ENCODE measurements at places on chromosomes 7 and 10.
A peak's percentile ranks its signal among the peaks of the same experiment; 100 is the strongest.

DNA sequence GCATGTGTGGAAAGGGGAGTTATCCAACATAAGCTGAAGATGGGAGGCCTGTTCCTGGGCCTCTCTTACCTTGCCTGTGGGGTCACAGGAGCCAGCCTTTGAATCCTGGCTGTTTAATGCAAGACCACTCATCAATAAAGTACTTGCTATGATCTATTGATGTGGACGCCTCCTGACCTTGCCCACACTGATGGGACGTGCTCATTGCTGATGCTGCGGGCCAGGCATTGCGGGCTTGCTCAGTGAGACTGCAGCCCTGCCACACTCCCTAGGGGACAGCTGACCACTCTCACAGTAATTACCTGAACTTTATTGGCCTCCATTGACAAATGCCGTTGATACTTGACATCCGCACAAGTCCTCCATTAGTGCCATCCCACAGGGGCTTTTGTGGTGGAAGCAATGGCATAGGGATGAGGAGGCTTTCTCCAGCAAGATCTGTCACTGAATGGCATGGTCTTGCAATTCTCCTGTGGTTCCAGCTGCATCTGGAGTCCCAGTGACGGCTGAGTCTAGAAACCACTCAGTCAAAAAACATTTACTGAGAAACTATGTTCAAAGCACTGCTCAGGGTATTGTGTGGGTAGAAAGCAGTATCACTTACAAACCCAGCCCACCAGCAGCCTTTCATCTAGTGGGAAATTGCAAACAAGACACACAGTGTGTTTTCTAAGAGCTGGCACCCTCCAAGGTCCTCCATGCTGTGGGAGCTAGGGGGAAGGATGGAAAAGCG lies 135.1 kb upstream of the YAE1 start:
- no peak for DNase-seq

DNA sequence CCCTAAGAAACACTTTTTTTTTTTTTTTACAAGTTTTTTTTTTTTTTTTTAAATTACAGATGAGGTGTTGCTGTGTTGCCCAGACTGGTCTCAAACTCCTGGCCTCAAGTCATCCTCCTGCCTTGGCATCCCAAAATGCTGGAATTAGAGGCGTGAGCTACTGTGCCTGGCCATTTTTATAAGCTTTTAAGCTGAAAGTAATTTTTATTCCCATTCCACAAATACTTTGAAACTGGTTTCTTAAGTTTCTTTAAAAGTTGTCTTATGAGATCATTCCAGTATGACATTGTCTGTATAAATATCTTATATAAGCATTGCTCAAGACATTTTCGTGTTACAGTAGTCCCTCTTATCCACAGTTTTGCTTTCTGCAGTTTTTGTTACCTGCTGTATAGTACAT lies 61.4 kb upstream of the CYP26C1 start:
- DNase-seq: no peak

DNA sequence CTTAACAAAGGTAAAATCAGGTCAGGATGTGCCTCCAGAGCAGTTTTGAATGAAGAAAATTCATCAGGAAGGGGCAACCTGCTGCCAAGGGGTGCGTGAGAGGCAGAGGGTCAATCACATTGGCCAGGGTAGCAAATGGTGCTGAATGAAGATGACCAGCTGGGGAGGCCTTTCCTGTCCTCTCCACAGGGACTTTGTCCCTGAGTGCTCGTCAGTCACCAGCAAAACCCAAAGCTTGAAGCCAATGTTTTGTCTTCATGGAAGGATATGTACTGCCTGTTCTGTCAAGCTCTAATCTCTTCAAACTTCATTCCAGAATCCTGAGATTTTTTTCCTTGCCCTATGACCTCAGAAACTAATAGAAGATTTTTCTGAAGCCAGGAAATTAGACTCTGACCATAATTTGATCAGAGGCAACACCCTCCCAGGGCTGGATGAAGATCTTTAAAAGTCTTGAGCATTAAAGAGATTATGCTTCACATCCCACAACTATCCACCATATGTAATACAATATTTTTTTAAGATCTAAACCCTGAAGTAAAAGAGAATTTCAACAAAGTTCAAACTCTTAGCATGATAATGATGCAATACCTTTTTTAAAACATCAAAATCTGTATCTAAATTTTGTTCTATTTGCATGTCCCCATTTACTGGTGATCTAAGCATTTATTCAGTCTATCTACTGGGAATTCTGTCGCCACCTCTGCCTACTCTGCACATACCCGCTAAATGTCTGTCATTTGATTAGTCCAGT lies 243.0 kb downstream of the SNX13 start:
- DNase-seq: no peak

GRCh38 chr10:17616403-17617030 lies 657 bp downstream of the HACD1 start:
- DNase-seq: peak; percentile 47

GRCh38 chr7:101119876-101120275 lies 7.0 kb upstream of the SERPINE1 start:
- DNase-seq: no peak

DNA sequence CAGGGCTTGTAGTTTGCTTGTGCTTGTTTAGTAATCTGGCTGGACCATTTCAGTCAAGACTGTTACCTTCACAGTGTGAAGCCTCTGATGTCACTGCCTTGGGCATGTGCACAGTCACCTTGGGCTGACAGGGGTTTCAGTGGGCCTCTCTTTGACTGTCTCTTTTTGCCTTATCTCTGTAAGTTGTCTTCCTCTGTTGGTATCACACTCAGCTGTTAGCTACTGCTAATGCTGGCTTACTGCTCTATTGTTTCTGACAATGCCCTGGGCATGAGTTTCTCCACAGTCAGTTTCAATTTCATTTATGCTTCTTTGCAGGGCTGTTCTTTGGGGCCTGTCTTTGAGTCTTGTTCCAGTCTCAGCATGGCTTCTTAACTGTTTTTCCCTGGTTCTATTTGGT lies 201.9 kb upstream of the SHH start:
- peak; percentile 36 for DNase-seq

DNA sequence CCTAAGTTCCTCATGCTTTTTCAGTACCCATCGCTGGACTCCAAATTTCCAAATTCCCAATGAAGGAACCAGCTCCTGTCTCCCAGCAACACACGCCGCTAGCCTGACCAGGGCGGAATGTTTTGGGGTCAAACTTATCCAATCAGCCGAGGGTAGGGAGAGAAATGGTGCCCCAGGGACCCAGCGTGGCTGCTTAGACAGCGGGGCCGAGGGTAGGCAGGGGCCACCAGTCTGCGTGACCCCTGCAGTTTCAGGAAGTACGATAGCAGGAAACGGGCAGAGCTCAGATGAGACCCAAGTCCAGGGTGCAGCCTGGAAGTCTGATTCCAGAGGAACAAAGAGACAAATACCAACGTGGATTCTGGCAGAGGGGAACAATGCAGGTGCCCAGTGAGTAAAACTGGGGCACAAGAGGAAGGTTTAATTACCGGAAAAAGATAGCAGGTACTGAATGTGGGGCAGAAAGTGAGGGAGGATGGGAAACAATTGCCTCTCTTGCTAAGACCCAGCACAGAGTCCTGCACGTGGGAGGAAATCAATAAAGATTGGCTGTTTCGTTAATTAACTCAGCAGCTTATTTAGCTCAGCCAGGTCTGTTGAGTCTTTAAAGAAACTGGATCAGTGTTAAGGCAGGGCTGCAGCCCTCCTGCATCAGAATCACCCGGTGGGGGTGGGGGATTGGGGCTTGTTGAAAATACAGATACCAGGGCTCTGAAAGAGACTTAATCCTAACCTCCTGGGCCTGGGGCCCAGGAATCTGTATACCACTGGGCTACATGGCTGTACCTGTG lies 50.4 kb upstream of the NFE2L3 start:
- no peak for DNase-seq
